ENCODE measurements at places on chromosomes 2 and 18.

- DNase-seq: no peak
Observed at GRCh38 chr2:48272199-48272598, 257.8 kb upstream of the STON1 start.

- no peak for DNase-seq
Observed at GRCh38 chr2:137168552-137168951, 403.2 kb downstream of the THSD7B start.

DNA sequence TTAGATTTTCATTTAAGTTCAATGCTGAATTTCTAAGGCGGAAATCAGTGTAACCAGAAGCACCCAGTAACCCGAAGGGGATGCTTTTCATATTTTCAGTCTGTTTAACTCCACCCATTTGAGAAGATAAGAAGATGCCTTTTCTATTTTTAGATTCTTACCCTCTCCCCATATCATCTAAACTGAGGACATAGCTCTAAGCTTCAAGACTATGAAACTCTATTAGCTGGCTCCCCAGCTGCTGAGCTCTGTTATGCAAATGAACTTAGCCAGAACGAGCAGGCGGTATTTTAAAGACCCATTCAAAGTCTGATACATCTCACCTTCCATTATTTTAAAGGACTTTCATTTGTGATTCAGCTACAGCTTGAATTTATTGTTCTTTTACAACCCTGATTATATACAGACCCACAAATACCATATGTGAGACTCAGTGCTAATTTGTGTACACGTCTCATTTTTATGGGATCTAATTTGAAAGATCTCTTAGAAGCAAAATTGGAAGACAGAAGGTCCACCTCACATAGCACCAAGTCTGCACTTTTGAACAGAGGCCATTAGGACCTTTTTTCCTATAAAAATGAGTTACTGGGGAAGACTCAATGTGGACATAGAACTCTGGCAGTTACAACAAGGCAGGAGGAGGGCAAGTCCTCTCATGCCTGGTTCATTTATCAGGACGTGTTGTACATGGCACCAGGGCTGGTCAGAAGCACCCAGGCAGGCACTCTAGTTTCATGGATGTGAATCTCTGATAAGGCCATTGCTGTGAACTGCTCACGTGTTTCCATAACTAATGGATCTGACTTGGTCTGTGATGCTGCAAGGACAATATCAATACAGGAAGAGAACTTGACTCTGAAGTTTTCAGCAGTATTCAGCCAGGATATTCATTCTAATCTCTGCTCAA is 16.3 kb downstream of the CDC42EP3 start:
- DNase-seq: no peak

DNA sequence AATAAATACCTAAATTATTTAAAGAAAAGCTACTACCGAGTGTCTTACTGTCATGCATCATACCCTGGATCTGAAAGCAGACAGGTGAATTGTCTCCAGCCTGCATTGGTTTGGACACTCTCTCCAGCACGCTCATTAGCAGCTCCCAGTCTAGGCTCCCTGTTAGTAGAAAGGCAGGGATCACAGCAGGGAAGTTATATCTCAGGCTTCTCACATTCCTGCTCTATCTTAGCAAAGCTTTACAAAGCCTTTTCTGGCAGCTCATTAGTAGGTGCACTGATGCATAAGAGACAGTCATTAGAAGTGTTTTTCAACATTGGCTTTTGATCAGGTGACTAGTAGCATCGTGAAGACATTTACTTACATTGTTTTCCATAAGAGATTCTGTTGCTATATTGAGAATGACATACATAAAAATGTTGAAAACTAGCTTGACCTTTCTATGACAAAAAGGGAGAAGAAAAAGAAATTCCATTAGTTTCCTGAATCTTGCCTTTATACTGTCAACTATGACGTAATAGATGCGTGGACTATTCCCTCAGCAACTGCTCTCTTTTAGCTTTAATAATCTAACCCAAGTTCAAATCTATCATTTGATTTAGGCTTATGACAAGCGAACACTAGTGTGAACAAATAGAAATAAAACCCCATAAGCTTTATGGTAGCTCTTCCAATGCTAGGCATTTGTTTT is 408.7 kb upstream of the KCNH7 start:
- no peak for DNase-seq

DNA sequence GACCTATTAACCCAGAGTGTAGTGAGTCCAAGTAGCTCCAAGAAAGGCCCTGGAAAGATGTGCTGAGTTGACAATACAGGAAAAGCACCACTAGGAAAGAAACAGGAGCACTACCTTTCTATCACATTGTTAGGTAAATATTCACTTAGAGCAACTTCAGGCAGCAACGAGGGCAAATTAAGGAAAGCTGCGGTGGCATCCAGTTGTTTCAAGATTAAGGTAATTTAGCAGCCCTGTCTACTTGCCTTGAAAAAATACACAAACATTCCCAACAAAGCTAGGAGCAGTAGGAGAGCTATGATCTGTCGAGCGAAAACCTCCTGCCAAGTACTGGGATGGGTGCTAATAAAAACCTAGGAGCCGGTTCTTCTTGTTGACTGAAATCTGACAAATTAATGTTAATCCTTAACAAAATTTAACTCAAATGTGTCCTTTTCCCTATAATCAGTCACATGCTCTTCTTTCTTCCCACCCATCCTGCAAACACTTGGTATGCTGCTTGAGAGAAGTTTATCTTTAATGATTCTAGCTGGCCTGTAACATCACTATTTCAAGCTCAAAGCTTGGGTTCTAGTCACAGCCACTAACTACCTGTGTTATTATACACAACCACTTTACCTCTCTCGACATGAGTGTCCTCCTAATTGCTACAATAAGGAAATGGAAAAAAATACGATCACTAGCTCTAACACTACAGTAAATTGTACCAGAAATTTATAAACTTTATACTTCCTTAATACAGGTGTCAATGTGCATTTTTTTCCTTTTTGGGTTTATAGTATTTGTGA is 2.0 kb downstream of the ACAA2 start:
- no peak for DNase-seq

DNA sequence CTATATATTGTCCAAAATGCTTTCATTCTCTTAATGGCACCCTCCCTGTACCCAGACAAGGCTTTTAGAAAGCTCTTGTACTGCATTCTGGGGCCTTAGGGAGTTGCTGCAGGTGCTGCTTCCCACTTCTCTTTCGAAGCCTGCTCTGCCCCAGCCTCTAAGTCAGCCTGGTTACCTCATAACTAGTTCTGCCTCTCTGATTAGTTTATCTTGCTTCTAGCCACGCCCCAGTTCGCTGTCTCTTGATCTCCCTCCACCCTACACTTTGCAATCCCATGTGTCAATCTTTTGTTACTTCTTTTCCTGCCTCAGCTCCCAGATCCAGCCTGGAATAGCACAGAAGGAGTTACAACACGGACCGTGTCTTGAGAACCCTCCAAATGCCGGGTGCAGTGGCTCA is 13.8 kb upstream of the NCOA1 start:
- no peak for DNase-seq

DNA sequence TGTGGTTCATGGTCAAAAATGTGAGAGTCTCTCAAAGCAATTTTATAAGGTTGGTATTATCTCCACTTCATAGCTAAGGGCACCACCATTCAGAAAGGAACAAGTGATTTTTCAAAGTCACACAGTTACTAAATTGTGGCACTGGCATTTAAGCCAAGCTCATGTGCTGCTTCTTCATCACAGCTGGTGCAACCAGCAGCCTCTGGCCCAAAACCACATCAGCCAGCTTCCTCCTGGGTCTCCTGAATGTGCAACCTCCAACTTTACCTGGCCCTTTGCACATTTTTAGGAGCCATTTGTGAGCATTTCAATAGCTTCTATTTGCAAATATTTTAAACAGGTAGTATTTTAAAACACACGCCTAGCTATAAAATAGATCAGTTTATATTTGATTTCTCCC is 293.7 kb downstream of the BCL11A start:
- DNase-seq: no peak

GRCh38 chr2:109377976-109378375 is 235.8 kb downstream of the SEPTIN10 start:
- no peak for DNase-seq

GRCh38 chr18:79608069-79608468 is 71.5 kb upstream of the CTDP1 start:
- no peak for DNase-seq

DNA sequence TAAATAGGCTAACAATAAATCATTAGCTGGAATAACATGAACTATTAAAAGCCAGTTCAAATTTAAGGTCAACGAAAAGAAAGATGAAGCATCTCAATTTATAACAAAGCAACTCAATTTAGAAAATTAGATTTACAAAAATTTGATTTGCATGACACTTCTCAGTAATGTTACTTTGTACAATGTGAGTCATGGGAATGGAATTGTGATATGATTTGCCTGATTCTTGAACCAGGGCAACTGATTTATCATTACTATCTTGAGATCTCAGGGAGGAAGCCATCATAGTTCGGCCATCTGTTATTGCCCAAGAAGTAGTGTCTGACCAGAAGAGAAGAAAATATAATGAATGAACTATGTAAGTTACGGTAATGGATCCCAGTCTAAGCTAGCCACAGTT is 193.1 kb downstream of the RIT2 start:
- DNase-seq: no peak

- DNase-seq: no peak
Observed at GRCh38 chr2:225428360-225428759, 28.9 kb downstream of the NYAP2 start.

DNA sequence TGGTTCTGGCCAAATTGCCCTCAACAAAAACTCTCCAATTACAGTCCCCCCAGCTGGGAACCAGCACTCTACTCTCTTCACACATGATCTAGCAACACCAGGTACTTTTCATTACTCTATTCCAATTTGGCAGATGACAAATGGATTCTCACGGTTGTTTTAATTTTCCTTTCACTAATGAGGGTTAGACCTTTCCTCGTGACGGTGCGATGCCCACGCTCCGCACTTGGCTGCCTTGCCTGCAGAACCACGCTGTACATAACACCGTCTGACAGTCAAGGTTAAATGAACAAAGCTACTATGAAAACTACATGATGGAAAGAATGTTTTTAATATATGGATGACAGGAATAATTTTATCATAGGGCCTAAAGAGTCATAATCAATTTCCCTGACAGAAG is 141.5 kb downstream of the FBXO15 start:
- no peak for DNase-seq

DNA sequence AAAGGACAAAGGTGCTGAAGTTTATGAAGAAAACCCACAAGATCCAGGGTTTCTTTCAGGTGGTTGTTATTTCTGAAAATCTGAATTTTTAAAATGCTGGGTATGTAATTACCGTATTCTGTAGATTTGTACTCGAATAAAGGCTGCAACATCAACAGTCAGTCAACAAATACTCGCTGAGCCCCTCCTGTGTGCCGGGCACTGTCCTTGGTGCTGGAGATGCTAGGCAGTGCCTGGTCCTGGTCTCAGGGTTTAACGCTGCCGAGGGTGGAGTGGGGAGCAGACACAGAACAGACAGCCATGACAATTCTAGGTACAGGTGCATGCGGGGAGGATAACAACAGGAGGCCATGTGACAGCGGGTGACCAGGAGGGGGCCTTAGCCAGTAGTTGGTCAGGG is 27.2 kb upstream of the PDIA6 start:
- DNase-seq: no peak

GRCh38 chr2:190722835-190723234 is 74.0 kb downstream of the NAB1 start:
- DNase-seq: no peak

DNA sequence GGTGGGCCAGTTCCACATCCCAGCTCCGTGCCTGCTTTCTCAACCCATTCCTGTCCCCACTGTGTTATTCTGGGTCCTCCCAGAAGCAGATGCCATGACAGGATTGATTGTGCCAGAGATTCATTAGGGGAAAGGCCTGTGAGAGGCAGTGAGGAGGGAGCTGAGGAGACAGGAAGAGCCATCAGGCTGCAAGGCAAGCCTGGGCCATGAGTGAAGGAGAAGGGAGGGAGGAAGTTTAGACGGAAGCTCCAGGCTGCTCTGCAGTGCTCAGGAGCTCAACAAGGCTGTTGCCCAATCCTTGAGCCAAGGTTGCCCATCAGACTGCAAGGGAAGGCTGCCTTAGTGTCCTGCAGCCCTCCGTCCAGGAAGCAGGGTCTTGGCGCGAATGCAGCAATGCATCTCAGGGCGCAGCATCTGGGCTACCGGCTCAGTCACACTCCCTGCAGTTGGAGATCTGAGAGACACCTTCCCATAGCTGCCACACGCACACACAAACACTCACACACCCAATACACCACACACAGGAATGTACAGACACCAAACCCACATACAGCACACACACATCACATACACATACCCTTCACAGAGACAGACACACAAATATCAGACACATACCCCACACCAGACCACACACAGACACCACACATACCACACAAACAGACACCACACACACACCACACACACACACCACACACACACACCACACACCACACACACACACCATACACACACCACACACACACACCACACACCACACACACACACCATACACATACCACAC is 139.5 kb upstream of the NDUFV2 start:
- no peak for DNase-seq

DNA sequence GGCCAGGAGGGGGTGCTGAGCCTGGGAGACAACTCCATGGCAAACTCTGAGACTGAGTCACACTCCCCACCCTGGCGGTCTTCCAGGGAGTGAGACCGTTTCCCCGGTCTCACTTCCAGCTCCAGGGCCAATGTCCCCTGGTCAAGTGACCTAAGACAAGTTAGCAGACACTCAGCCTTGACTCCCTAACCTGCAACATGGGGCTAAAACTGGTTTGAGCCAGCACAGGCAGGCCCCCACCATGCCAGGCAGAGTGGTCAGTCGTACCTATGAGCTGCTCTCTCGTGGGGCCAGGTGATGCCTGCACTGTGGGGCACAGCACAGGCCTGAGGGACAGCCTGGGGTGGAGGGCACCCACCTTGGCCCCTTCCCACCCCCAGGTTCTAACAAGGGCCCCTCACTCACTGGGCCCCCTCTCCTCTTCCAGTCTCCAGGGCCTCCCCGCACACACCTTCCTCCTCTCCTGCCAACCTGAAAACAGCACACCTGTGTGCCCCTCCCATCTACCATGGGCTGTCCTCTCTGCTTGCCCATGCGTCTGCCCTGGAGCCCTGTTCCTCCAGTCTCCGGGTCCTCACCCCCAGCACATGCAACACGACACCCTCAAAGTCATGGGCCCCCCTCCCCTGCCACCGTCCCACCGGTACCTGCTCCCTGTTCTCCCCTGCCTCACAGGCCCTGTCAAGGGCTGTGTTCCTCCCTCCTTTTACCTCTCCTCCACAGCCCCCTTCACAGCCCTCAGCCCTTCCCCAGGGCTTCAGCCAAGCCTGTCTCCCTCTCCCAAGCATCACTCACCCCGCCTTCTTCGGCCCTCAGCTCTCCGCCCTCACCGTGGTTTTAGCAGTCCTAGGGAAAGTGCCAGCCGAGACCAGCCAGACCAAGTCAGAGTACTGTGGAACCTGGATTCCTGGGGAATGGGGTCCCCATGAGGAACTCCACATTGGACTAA is 1.6 kb downstream of the GPR17 start:
- DNase-seq: no peak

Measured in stimulated activated naive CD4-positive, alpha-beta T cell treated with Interleukin-2 at 50 U/mL for 16 hours (primary cell).